CD8-positive, alpha-beta memory T cell (primary cell): ENCODE measurements at places on chromosomes 16 and 17. TPM values are rescaled to one million over a fixed set of nuclear protein-coding genes. Genes with fewer than 3 reads are reported as not detected.

DNA sequence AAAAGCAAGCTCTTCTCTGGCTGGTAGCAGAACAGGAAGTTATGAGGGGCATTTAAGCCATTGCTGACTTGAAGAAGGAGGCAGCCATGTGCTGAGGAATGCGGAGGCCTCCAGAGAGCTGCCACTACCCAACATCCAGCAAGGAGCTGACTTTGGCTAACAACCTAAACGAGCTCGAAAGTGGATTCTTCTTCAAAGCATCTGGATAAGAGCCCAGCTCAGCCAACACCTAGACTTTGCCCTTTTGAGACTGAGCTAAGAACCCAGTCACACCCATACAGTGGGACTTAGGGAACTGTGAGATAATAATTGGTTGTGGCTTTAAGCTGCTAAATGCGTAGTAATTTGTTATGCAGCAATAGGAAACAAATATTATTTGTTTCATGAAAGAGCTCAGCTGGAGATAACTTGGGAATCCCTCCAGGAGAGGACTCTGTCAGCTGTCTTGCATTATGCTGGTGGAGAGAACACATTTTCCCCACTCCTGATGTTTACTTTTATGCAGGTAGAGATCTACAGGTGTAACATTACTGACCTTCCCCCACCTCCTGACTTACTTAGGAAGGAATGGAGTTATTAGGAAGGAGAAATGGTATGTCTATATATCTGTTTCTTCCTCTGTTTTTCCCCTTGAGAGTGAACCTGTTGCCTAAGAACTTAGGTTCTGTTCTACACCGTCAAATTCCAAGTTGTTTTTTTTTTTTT lies 52.7 kb upstream of the ZNF629 start:
- H3K4me1 ChIP-seq, result no peaks in the 10 kb centered on the region
- DNase-seq, result no peak
- H3K27ac ChIP-seq, result no peak overlapping the region
- no peak overlapping the region for H3K4me3 ChIP-seq
- H3K36me3 ChIP-seq, result no peaks in the 10 kb centered on the region

DNA sequence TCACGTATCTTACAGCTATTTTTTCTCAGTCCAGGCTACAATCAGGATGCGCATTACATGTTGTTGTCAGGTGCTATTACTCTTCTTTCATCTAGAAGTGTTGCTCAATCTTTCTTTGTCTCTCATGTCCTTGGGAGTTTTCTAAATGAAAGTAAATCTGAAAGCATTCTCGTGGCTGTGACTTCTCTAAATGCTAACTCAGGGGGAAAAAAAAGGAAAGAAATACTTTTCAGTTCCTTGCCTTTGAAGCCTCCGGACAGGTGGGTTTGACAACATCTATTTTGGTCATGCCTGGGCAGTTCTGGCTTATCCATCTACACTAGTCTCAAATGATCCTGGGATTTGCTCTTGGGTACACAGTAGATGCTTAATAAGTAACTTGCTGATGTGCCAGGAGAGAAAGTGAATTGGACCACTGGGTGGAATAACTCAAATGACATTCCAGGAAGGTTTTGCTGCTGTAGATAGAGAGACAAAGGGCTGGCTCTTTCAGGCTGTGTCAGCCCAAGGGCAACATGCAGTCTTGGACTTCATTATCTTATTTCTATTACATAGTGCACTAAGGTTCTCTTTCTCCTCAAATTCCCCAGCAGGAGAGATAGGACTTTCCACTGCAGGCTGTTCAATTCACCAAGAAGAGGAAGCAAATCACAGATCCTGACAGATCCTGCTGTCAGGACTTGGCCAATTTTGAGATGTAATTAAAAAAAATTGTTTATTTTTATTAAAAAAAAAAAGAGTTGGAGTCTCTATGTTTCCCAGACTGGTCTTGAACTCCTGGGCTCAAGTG lies 63.6 kb upstream of the NFAT5 start:
- DNase-seq, result no peak
- H3K36me3 ChIP-seq, result no peaks in the 10 kb centered on the region

GRCh38 chr16:85407-85782 lies 7.4 kb downstream of the MPG start:
- H3K36me3 ChIP-seq, result no peaks in the 10 kb centered on the region
- H3K27me3 ChIP-seq, result no peaks in the 10 kb centered on the region
- H3K4me1 ChIP-seq, result peaks cover 19% of the 10 kb centered on the region

DNA sequence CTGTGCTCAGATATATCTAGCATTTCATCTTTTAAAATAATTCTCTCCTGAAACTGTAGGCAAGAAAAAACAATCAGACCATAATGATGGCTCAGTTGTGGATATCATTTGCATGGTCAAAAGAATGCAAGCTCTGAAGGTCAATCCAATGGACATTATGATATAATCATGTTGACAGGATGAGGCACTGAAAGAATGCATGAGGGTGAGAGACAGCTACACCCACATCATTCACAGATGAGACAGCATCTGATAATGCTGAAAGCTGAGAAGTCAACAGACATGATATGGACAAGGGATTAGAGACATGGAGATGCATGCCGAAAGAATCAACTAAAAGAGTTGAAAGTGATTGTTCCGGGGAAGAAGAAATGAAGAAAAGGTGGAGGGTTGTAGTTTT lies 346.4 kb upstream of the CDH5 start:
- no peaks in the 10 kb centered on the region for H3K36me3 ChIP-seq
- no peak for DNase-seq
- no peaks in the 10 kb centered on the region for H3K27me3 ChIP-seq
- no peaks in the 10 kb centered on the region for H3K4me1 ChIP-seq

- no peak overlapping the region for H3K27ac ChIP-seq
- H3K36me3 ChIP-seq, result peaks cover 14% of the 10 kb centered on the region
- no peaks in the 10 kb centered on the region for H3K27me3 ChIP-seq
- H3K4me1 ChIP-seq, result peaks cover 14% of the 10 kb centered on the region
- no peak overlapping the region for H3K4me3 ChIP-seq
Measured at GRCh38 chr17:47973541-47973940, 2.6 kb downstream of the CDK5RAP3 start.

DNA sequence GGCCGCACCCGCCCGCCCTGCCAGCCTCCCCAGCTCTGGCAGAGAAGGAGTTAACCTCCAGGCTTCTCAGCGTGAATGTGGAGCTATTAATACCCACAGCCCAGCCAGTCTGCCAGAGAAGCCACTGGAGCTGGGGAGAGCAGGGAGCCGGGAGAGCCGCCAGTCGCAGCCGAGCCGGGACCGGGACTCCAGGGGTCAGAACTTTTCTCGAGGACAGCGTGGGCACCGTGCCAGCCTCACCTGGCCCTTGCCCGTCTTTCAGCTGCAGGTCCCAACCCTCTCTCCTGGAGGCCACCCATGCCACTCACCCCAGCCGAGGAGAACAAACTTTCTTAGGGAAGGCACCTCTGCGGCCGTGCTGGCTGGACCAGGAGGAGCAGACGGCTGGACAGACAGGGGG lies 33.8 kb upstream of the SBK1 start:
- no peak for DNase-seq
- peaks cover 12% of the 10 kb centered on the region for H3K4me1 ChIP-seq
- no peaks in the 10 kb centered on the region for H3K27me3 ChIP-seq
- no peak overlapping the region for H3K4me3 ChIP-seq
- H3K36me3 ChIP-seq, result no peaks in the 10 kb centered on the region

DNA sequence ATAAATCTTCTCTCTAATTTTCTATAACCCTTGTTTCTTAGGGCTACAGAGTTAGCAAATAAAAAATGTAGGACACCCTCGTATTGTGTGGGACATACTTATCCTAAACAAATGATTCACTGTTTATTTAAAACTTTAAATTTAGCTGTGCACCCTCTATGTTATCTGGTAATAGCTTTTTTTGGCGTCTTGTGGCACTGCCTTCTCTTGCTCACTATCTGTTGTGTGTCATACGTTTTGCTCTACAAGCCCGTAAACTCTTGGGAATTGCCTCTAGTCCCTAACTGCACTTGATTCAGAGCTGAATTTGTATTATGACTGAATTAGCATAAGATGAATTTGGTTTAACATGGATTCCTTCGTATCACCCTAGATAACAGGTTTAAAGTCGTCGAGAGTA lies 144.3 kb upstream of the MYOCD start:
- H3K4me1 ChIP-seq, result no peaks in the 10 kb centered on the region
- H3K36me3 ChIP-seq, result no peaks in the 10 kb centered on the region
- no peaks in the 10 kb centered on the region for H3K27me3 ChIP-seq
- H3K4me3 ChIP-seq, result no peak overlapping the region
- no peak overlapping the region for H3K27ac ChIP-seq

GRCh38 chr16:3761375-3762106 lies 44.2 kb upstream of the TRAP1 start:
- H3K4me3 ChIP-seq, result no peak overlapping the region
- H3K4me1 ChIP-seq, result no peaks in the 10 kb centered on the region
- no peak overlapping the region for H3K27ac ChIP-seq
- no peak for DNase-seq
- no peaks in the 10 kb centered on the region for H3K27me3 ChIP-seq

- H3K4me3 ChIP-seq, result no peak overlapping the region
- H3K4me1 ChIP-seq, result no peaks in the 10 kb centered on the region
- DNase-seq, result no peak
- H3K27ac ChIP-seq, result no peak overlapping the region
Measured at GRCh38 chr17:44850612-44851011, 2.9 kb downstream of the HIGD1B start.

Gene SLC13A2
- not detected for total RNA-seq

Gene C17orf75
- total RNA-seq, result 24.7 TPM

Gene SMIM36
- not detected for total RNA-seq
